ENCODE measurements at places on chromosomes 2 and 18. TPM values are rescaled to one million over a fixed set of nuclear protein-coding genes. Genes with fewer than 3 reads are reported as not detected.
A peak's percentile ranks its signal among the peaks of the same experiment; 100 is the strongest.

Gene CNTNAP5
- not detected for total RNA-seq

Gene L3MBTL4
- total RNA-seq = 14.5 TPM

Gene AFG3L2
- total RNA-seq = 28.7 TPM

Gene NMUR1
- 0.10 TPM for total RNA-seq

Gene ARL5A
- total RNA-seq = 33.3 TPM

Gene DES
- 97.8 TPM for total RNA-seq

DNA sequence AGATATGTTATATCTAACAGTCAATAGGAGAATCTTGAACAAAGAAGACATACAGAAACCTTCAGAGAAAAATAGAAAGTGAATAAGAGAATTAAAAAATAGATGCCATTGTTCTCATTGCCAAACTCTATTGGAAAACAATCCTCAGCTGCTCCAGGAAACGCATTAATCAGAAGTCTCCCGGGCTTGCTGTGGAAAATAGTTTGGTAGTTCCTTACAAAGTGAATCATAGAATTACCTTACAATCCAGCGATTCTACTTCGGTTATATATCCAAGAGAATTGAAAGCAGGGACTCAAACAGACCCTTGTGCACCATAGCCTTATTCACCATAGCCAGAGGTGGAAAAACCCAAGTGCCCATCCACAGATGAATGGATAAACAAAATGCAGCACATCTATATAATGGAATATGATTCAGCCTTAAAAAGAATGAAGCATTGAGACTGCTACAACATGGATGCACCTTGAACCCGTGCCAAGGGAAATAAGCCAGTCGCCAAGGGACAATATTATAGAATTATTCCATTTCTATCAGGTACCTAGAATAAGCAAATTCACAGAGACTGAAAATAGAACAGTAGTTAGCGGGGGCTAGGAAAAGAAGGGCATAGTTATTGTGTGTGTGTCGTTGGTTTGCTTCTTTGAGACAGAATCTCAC, 21.9 kb upstream of the CHRNA1 start:
- H3K4me3 ChIP-seq = no peak overlapping the region
- DNase-seq = no peak
- no peaks in the 10 kb centered on the region for H3K4me1 ChIP-seq
- no peaks in the 10 kb centered on the region for H3K27me3 ChIP-seq
- no peak overlapping the region for H3K27ac ChIP-seq

DNA sequence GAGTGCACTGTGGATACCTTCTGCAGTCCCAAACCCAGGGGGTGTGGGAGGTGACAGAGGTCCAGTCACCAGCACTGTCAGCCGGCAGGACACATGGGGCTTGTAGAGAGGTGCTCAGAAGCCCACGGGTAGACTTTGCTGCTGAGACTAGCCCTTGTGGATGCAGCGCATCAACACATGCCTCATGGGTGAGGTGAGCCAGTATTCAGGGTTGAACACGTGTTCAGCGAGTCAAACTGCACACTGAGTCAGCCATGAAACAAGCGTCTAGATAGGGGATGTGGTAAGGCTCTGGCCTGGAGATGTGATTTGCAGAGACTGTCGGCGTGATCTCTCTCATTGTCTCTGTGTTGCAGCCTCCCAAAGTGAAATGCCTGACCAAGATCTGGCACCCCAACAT, 35.8 kb upstream of the SCLY start:
- no peak overlapping the region for H3K4me3 ChIP-seq
- DNase-seq = no peak
- H3K36me3 ChIP-seq = no peaks in the 10 kb centered on the region
- H3K27me3 ChIP-seq = no peaks in the 10 kb centered on the region
- H3K4me1 ChIP-seq = no peaks in the 10 kb centered on the region

DNA sequence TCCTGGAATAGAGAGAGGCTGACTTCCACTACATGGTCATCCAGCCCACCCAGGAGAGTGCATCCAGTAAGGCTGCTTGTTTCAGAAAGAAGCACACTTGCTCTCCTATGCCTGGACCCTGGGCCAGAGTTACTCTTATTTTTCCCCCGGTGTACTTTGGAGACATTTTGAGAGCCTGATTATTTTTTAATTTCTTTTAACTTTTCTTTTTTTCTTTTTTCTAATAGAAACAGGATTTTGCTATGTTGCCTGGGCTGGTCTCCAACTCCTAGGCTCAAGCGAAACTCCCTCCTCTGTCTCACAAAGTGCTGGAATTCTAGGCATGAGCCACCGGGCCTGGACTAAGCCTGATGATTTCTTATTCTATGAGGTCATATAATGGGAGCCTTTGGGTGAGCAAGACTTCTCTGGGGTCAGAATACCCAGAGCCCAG, 62.2 kb downstream of the RPL37A start:
- H3K4me3 ChIP-seq = no peak overlapping the region
- peak overlapping the region; percentile 31 for H3K27ac ChIP-seq
- no peaks in the 10 kb centered on the region for H3K36me3 ChIP-seq
- H3K27me3 ChIP-seq = no peaks in the 10 kb centered on the region

- no peak for DNase-seq
- H3K36me3 ChIP-seq = no peaks in the 10 kb centered on the region
- no peak overlapping the region for H3K27ac ChIP-seq
- H3K27me3 ChIP-seq = no peaks in the 10 kb centered on the region
- H3K4me1 ChIP-seq = no peaks in the 10 kb centered on the region
- no peak overlapping the region for H3K4me3 ChIP-seq
Observed at GRCh38 chr2:2577407-2577831, 246.3 kb upstream of the MYT1L start.

DNA sequence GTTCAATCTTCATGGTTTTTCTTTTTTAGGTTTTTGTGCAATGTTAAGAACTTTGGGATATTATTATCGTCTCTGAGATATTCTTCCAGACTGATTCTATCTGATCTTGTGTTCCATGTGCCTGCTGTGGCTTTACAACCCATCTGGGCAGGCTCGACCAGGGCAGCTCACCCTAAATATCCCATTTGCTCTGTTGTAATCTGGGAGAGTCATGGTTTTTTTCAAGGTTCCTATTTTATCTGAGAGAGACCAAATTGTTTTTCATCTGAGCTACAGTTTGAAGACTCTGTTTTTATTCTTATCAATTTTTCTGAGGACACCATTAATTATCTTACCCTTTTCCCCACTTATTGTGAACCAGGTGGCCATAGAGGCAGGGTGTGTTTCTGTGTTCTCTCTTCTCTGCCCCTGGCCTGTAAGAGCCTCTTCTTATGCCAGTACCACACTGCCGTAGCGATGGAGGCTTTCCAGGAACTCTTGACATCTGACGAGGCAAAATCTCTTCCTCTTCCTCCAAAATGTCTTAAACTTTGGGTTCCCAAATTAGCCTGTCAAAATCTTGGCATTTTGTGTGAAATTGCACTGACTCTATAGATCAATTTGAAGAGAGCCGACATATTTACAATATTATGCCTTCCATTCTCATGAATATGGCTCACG, 3.1 kb downstream of the SP140L start:
- DNase-seq = no peak
- H3K4me3 ChIP-seq = no peak overlapping the region
- H3K4me1 ChIP-seq = peaks cover 6% of the 10 kb centered on the region
- H3K27ac ChIP-seq = no peak overlapping the region
- H3K36me3 ChIP-seq = no peaks in the 10 kb centered on the region
- no peaks in the 10 kb centered on the region for H3K27me3 ChIP-seq

- no peaks in the 10 kb centered on the region for H3K4me1 ChIP-seq
- no peaks in the 10 kb centered on the region for H3K27me3 ChIP-seq
- DNase-seq = no peak
- no peaks in the 10 kb centered on the region for H3K36me3 ChIP-seq
- H3K27ac ChIP-seq = no peak overlapping the region
Observed at GRCh38 chr2:60260639-60261296, 292.7 kb downstream of the BCL11A start.

DNA sequence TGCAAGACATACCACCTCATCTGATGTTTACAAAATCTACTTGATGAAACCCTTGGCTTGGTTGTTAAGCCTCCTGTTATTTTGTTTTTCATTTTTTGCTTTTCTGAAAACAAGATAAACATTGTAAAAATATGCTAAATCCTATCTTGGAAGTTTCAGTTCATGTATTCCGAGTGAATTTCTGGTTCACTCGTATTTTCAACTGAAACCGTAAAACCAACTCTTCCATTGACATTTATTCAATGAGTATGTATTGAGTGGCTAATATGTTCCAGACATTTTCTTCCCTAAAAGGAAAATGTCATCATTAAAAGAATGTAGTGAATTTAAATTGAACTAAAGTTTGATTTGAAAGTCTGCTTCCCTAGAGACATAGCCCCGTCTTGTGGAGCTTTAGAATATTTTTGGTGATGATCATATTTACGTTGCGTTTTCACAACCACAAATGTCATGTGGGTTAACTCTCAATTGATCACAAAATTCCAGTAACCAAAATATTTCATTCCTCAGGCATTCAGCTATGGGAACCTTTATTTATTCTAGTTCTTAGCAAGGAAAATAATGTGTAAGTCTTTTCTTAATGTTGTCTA, 204.2 kb downstream of the MBD2 start:
- H3K36me3 ChIP-seq = no peaks in the 10 kb centered on the region
- H3K4me3 ChIP-seq = no peak overlapping the region
- H3K27ac ChIP-seq = no peak overlapping the region
- no peak for DNase-seq
- no peaks in the 10 kb centered on the region for H3K4me1 ChIP-seq
- no peaks in the 10 kb centered on the region for H3K27me3 ChIP-seq

DNA sequence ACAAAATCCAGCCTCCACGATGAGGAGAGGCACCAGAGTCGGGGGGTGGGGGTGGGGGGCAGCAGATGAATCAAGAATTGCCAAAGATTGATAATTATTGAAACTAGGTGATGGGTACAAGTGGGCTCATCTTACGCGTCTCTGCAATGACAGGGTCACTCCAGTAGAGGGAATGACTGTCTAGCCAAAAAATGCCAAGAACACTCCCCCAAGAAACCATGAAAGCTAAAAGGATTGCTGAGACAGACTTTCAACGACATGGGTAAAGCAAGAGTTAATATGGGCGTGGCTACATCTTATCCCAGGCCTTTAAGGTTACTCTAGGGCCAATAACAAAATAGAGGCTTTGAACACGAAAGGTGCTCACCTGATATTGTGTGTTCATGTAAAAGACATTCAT, 86.5 kb downstream of the STK39 start:
- no peaks in the 10 kb centered on the region for H3K36me3 ChIP-seq
- no peaks in the 10 kb centered on the region for H3K4me1 ChIP-seq
- no peak for DNase-seq
- H3K27me3 ChIP-seq = no peaks in the 10 kb centered on the region
- H3K4me3 ChIP-seq = no peak overlapping the region

- no peaks in the 10 kb centered on the region for H3K36me3 ChIP-seq
- H3K4me3 ChIP-seq = no peak overlapping the region
- no peak overlapping the region for H3K27ac ChIP-seq
- no peaks in the 10 kb centered on the region for H3K4me1 ChIP-seq
- H3K27me3 ChIP-seq = no peaks in the 10 kb centered on the region
Observed at GRCh38 chr2:12766421-12766879, 49.7 kb downstream of the TRIB2 start.

DNA sequence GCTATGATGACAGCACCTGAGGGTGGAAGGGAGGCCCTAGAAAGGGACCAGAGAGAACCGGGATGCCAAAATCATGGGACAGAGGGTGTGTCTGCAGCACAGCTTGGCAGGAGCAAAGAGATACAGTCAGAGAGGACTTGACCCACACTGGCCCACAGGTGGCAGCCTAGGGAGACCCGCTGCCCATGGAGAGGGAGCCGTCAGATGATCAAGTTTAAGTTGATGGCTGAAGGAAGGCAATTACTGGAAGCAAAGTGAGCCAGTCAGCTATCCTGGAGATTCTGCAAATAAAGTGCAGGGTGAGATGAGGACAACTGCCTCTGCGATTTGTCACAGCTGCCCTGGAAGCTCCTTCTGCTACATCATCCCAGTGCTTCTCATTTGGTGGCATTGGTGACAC, 74.0 kb downstream of the CMPK2 start:
- H3K4me3 ChIP-seq = no peak overlapping the region
- DNase-seq = no peak
- H3K27me3 ChIP-seq = no peaks in the 10 kb centered on the region
- H3K27ac ChIP-seq = no peak overlapping the region
- H3K4me1 ChIP-seq = no peaks in the 10 kb centered on the region
- no peaks in the 10 kb centered on the region for H3K36me3 ChIP-seq

DNA sequence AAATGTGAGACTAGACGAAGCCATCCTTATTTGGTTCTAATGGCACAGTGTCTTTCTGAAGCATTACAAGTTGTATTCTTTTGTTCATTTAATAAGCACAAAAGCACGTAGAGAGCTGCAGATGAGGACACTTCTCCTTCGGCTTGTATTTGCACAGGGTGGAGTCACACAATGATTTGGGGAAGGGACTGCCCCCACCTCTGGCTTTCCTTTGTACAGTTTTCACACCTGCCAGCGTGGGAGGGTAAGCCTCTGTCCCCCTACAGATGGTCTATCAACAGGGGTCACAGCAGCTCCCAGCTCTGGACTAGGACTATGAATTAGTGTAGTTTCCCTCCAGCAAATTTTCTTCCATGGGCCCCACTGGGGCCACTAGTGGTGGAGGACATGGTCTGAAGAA, 108.2 kb upstream of the KLHL14 start:
- no peaks in the 10 kb centered on the region for H3K27me3 ChIP-seq
- no peaks in the 10 kb centered on the region for H3K36me3 ChIP-seq
- DNase-seq = no peak
- H3K4me3 ChIP-seq = no peak overlapping the region
- H3K27ac ChIP-seq = no peak overlapping the region
- H3K4me1 ChIP-seq = no peaks in the 10 kb centered on the region

GRCh38 chr2:100812116-100812515, 7.8 kb upstream of the NPAS2 start:
- no peaks in the 10 kb centered on the region for H3K4me1 ChIP-seq
- DNase-seq = no peak
- no peak overlapping the region for H3K27ac ChIP-seq
- H3K4me3 ChIP-seq = no peak overlapping the region
- no peaks in the 10 kb centered on the region for H3K27me3 ChIP-seq

DNA sequence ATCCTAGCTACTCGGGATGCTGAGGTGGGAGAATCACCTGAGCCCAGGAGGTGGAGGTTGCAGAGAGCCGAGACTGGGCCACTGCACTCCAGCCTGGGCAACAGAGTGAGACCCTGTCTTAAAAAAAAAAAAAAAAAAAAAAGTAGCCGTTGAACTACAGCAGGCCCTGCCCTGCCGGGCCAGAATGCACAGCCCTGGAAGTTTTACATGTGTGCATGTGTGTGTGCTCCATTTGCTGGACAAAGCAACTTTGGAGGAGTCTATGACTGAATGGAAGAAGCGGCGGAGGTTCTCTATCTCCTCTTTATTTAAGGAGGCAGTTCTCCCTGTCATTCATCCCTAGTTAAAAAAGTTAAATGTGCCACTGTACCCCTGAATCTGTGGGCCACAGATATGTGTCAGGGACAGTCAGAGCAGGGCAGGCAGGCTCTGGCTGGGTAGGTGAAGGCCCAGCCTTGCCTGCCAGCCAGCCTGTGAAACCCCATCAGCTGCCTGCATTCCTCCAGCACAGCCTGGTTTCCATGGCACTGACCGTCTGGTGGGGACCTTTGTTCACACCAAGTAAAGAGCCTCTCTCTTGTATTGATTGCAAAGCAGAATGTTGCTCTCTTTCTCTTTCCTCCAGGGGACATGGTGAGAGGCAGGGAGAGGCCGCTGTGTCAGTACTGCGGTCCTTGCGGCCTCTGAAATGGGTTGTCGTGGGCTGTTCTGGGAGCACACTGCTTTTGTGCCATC, 10.9 kb downstream of the LIPG start:
- H3K27ac ChIP-seq = no peak overlapping the region
- no peaks in the 10 kb centered on the region for H3K36me3 ChIP-seq
- H3K4me3 ChIP-seq = no peak overlapping the region
- DNase-seq = no peak
- no peaks in the 10 kb centered on the region for H3K4me1 ChIP-seq
